ENCODE measurements at places on chromosomes 7 and 10. TPM values are rescaled to one million over a fixed set of nuclear protein-coding genes. Genes with fewer than 3 reads are reported as not detected.

TLX1 gene
- 0.11 TPM for total RNA-seq

OPALIN gene
- total RNA-seq: not detected

CPA2 gene
- not detected for total RNA-seq

CHAT gene
- total RNA-seq: not detected

LRIT1 gene
- not detected for total RNA-seq

TMEM178B gene
- 1.1 TPM for total RNA-seq
